ENCODE measurements at places on chromosomes 2 and 18.

GRCh38 chr2:61775956-61776570 is 77.8 kb downstream of the FAM161A start:
- no peak for DNase-seq

- no peak for DNase-seq
These were observed 89.4 kb upstream of the CDH7 start for GRCh38 chr18:65661391-65661790.

GRCh38 chr2:9910699-9911098 is 40.8 kb upstream of the GRHL1 start:
- DNase-seq: no peak

GRCh38 chr18:11850821-11851145 is 430 bp upstream of the CHMP1B start:
- DNase-seq: no peak

- no peak for DNase-seq
These were observed 19.6 kb upstream of the RND3 start for GRCh38 chr2:150507071-150507470.

DNA sequence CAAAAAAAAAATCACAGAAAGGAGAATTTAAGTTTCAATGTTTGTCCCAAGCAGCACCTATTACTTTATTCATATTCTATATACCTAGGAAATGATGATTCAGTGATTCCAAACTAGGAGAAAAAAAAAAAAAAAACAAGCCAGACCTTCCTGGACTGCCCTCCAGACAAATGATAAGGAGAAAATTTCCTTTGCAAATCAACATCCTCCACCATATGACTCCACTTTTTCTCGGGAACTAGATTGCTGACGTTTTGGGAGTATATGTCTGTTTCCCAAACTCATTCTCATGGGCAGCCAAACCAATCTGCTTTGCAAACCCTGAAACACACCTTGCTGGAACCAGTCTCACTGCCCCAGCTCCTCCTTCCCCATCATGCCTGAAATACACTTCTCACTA is 16.8 kb downstream of the AP1S3 start:
- no peak for DNase-seq

DNA sequence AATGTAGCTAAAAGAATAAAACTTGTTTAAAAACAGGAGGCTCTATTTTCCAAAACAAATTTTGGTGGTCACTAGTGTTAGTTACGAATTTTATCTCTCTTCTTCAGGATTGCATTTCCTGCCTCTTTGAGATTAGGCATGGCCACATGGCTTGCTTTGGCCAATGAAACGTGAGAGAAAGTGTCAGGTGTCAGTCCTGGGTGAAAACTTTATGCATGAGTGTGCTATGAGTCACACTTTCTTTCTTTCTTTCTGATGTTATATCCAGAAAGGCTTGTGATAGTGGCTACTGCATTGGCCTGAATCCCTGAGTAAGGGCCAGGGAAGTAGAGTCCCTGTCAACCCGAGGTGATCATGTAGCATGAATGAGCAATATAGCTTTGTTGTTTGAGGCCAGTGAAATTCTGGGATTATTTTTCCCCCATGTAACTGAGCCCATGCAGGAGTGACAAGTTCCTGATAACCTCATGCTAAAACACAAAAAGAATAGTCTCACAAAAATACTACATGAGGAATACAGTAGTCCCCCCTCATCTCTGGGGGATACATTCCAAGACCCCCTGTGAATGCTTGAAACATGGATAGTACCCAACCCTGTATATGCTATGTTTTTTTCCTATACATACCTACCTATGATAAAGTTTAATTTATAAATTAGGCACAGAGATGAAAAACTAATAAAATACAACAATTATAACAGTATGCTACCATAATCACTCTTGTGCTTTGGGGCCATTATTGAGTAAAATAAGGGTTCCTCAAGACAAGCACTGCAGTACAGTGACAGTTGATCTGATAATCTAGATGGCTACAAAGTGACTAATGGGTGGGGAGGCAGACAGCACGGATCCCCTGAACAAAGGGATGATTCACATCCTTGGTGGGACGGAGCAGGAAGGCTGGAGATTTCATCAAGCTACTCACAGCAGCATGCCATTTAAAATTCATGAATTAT is 109.5 kb downstream of the CDC42EP3 start:
- DNase-seq: peak; percentile 40

GRCh38 chr2:54469484-54470053 is 13.4 kb downstream of the SPTBN1 start:
- DNase-seq: no peak

GRCh38 chr18:75125382-75126331 is 83.3 kb downstream of the PTGR3 start:
- no peak for DNase-seq

DNA sequence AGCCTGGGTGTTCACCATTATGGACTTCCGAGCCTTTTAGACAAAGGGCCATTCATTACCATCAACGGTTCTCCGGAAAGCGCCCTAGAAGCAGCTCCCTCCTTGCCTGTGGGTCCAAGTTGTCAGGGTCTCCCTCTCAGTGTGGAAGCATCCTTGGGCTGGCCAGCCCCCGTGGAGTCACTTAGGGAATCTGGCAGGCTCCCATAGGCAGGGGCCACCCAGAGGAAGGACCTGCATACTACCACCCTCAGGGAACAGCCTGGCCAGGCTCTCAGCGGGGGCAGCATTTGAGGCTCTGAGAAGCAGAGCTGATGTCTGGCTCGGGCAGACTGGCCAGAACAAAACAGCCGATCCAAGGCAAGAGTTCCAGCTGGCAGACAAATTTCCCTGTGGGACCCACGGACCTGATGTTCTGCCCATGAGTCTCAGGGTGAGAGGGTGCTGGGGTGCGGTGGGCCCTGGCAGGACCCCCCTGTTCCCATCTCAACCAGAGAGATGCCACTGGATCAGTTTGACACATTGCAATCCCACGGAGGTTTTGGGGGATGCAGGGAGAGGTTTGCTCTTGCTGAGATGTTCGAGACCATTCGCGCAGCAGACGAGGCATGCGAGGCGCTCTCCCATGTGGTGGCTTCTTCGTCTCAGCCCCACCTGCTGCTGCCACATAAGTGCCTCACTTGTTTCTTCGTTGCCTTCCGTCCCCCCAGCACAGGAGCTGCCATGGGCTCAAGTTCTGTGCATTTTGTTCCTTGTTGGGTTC is 56.9 kb downstream of the ACKR3 start:
- DNase-seq: no peak

GRCh38 chr2:207072571-207072970 is 93.2 kb downstream of the KLF7 start:
- DNase-seq: no peak

DNA sequence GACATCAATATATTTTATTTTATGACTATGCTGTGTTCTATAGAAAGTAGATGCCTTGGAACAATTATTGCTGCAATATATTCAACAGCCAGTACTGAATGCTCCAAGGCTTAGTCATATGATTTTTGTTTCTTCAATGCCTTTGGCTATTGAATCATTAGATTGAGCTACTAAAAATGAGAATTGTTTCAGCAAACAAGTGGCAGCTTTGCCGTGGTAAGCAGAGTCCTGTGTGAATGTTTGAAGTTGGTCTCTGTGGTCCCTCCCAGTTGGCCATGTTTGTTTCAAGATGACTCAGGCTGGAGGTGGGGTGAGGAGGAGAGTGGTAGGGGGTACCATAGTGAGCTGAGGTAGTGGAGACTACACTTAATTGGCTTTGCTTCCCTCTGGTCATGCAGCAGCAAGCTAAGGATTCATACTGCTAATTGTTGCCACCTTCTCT is 198.6 kb upstream of the EPAS1 start:
- DNase-seq: no peak

DNA sequence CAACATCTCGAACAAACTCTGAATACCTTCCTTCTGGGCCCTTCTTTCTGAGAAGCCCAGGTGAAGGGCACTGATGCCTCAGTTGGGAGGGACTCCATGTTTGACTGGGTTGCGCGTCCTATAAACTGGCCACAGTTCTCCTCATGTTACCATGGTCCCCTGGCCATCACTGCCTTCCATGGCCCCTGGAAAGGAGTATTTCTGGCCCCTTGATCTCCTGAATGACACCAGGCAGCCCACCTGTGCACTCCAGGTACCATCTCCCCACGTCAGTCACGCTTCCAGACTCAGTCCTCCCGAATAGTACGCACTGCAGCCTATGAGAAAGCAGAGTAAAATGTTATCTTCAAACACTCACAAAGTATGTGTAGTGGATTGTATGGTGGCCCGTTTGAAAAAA is 73.9 kb downstream of the ACKR3 start:
- DNase-seq: no peak

- no peak for DNase-seq
These were observed 185.8 kb downstream of the ANKRD44 start for GRCh38 chr2:197124639-197125390.

- no peak for DNase-seq
These were observed 9.1 kb downstream of the ARHGAP28 start for GRCh38 chr18:6738622-6739021.

DNA sequence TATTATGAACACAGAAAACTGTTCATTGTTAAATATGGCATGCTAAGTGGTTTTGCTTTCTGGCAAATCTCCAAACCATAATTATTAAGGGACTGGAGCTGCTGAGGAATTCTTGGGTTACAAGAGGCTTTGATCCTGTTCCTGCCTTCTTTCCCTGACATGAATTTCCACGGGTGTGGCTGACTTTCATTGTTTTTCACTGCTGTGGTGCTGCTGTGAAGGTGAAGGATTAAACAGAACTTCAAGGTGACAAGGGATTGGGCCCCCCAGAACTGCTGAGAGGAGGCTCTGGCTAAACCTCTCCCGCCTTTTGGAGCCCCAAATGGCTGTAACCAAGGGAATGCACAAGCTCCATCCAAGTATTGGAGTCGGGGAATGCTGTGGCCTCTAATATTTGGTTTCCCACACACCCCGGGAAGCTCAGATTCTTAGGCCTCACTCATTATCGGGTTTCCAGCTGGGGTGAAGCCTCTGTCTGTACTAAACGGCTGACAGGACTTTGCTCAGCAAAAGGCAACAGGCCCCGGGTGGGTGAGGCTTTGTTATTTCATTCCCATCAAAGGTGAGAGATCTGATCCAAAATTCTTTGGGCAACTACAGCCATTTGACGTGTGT is 29.0 kb upstream of the ZFP36L2 start:
- DNase-seq: no peak

- no peak for DNase-seq
These were observed 159.4 kb downstream of the AGPS start for GRCh38 chr2:177551989-177552421.

DNA sequence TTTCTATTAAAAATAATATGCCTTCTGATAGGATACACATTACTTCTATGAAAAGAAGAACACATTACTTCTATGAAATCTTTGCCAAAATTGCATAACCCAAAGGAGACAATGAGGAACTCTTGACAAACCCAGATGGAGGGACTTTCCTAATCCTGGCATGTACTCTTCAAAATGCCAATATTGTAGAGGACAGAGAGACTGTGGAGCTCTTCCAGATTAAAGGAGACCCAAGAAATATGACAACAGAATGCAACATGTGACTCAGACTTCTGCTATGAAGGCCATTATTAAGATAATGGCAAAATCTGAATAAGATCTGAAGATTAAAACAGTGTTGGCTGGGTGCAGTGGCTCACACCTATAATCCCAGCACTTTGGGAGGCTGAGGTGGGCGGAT is 22.2 kb downstream of the SOWAHC start:
- no peak for DNase-seq

- DNase-seq: no peak
These were observed 183.4 kb upstream of the FN1 start for GRCh38 chr2:215619022-215619958.

- no peak for DNase-seq
These were observed 303.5 kb upstream of the CELF4 start for GRCh38 chr18:37869051-37869450.

GRCh38 chr2:33378556-33379210 is 97.8 kb upstream of the RASGRP3 start:
- no peak for DNase-seq

DNA sequence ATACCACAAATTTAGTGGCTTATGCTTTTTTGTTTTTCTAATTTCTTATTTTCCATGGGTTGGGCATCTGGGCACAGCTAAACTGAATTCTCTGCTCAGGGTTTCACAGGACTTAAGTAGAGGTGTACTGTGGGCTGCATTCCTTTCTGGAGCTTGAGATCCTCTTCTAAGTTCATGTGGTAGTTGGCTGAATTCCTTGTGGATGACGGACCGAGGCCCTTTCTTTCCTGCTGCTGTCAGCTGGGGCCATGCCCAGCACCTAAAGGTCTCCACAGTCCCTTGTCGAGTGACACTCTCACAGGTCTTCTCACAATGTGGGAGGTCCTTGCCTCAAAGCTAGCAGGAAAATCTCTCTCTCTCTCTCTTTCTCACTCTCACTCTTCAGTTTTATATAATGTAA is 433.5 kb upstream of the LRATD1 start:
- no peak for DNase-seq

- DNase-seq: no peak
These were observed 129.1 kb downstream of the PIEZO2 start for GRCh38 chr18:11020161-11020853.

DNA sequence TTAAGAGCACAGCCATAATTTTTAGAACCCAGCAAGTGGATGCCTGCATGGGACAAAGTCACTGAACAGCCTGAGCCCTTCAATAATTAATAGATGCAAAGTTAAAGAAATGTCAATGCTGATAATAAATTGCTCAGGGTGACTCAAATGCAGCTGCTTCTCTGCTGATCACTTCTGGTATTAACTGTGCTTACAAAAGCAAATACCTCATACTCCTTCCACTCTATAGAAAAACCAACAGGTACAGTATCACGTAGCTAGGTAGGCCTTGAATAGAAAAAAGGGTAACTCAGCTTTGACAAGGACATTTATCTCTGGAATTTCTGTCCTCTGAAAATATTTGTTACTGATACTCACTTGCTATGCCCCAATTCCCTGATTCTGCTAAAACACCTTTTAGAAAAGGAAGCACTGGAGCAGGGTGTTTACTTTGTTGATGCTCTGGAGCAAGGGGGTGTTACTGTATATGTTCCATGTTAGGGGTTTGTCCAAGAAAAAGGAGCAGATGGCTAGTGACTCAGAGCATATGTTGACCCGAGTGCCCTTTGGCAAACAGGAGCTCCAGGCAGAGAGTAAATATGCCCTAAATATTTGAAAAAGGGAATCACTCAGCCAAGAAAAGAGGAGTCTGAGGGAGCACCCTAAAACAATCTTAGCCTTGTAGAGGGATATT is 59.1 kb upstream of the RTN4 start:
- DNase-seq: no peak

- no peak for DNase-seq
These were observed 88.9 kb upstream of the BCL2L11 start for GRCh38 chr2:111031546-111032478.

GRCh38 chr2:39898934-39899333 is 119.9 kb upstream of the THUMPD2 start:
- no peak for DNase-seq

DNA sequence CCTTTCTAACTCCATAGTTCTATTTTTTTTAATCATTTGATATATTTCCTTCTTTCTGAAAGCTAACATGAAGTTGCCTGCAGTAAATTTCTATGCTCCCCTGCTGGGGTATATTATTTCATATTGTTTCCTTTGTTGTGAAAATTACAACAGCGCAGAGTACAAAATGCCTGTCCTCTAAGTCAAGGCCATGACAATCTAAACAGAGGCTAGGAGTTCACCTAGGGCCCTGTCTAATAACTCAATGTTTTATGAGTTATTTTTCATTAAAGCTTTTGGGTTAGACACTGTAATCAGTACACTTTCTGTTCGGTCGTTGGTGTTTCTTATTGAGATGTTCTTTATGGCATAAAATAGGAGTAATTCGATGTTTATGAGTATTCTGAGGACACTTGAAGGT is 111.2 kb downstream of the OSR1 start:
- DNase-seq: no peak

GRCh38 chr2:238378230-238379095 is 48.3 kb upstream of the ASB1 start:
- DNase-seq: no peak

Measured in iPS DF 19.7 (cell line).